Fibroblast of lung (primary cell): ENCODE measurements at places on chromosomes 16 and 17. TPM values are rescaled to one million over a fixed set of nuclear protein-coding genes. Genes with fewer than 3 reads are reported as not detected.

The GP2 gene
- total RNA-seq: not detected in 2 replicates

The TP53TG3F gene
- total RNA-seq: not detected in 2 replicates

The MYADML2 gene
- not detected in 2 replicates for total RNA-seq

The HS3ST3B1 gene
- total RNA-seq: 13.4 and 17.2 TPM in 2 replicates

The NT5M gene
- total RNA-seq: 1.0 and 1.2 TPM in 2 replicates

The ZP2 gene
- not detected in 2 replicates for total RNA-seq

The TVP23A gene
- under 0.01 and 0.26 TPM in 2 replicates for total RNA-seq

The ABCC12 gene
- total RNA-seq: not detected in 2 replicates

The TEKT1 gene
- not detected in 2 replicates for total RNA-seq

The KRTAP3-1 gene
- not detected in 2 replicates for total RNA-seq

The SCGB1C2 gene
- not detected in 2 replicates for total RNA-seq

The KARS1 gene
- total RNA-seq: 126 and 146 TPM in 2 replicates

The GAS2L2 gene
- not detected in 2 replicates for total RNA-seq

The OTOP3 gene
- total RNA-seq: not detected in 2 replicates

The TBC1D3G gene
- not detected in 2 replicates for total RNA-seq

The ST6GALNAC2 gene
- 0.83 and 1.0 TPM in 2 replicates for total RNA-seq

The CTF1 gene
- 1.8 and 5.3 TPM in 2 replicates for total RNA-seq

The CFAP97D1 gene
- total RNA-seq: under 0.01 TPM in 1 of 2 replicates, not detected in the other

The ITFG1 gene
- total RNA-seq: 52.4 and 96.1 TPM in 2 replicates

The CLTC gene
- 327 and 468 TPM in 2 replicates for total RNA-seq

The KRTAP16-1 gene
- not detected in 2 replicates for total RNA-seq

The INCA1 gene
- 0.26 and 0.33 TPM in 2 replicates for total RNA-seq

The CDH3 gene
- 0.26 TPM in 1 of 2 replicates, not detected in the other for total RNA-seq

The CES2 gene
- 38.0 and 47.6 TPM in 2 replicates for total RNA-seq

The MGAT5B gene
- total RNA-seq: 0.17 and 0.26 TPM in 2 replicates

The TMEM98 gene
- 153 and 190 TPM in 2 replicates for total RNA-seq

The EFCAB5 gene
- 0.26 and 0.66 TPM in 2 replicates for total RNA-seq

The FOXN1 gene
- total RNA-seq: not detected in 2 replicates

The LYRM9 gene
- total RNA-seq: 4.4 and 9.7 TPM in 2 replicates

The RAB40B gene
- 3.3 and 3.6 TPM in 2 replicates for total RNA-seq

The MYL11 gene
- total RNA-seq: not detected in 2 replicates
